ENCODE measurements at places on chromosomes 7 and 10.
A peak's percentile ranks its signal among the peaks of the same experiment; 100 is the strongest.

DNA sequence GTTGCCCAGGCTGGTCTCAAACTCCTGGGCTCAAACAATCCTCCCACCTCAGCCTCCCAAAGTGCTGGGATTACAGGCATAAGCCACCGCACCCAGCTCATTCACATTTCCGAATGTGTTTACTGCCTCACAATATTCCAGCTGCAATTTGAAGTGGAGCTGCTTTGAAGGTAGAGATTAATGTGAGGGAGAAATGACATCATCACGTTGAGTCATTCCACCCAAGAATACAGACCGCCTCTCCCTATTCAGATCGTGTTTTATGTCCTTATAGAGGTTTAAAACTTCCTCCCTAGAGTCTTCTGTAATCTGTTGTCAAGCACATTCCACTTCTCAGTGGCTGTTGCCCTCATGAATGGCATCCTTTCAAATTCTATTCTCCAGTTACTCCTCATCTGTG, 100.4 kb upstream of the PDGFA start:
- DNase-seq, result peak; percentile 89

DNA sequence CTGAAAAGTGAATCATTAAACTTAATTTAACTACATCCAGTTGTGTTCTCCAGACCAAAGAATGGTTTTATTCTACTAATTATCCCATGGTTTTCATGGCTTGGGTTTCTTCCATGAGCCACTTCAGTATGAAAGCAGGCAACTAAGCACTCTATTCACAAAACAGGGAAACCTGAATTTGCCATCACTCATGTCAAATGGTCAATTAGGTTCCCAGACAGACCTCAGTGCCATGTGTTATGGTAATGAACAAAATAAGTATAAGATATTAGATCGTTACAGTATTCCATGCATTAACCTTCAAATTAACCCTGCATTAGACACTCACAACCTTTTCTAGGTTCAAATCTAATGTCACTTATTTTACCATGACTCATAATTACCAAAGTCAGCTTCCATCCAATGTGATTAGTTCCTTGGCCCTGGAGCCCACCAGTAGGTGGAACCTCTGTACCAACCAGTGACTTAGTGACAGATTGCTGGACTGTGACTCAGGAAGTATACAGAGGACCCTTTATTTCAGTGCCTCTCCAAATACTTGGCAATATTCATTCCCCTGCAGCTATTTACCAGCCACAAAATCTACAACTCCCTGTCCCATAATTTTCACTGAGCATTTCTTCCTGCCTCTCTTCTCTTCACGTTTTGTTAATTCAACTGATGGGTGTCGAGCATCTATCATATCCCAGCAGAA, 1270.2 kb upstream of the SORCS1 start:
- DNase-seq, result no peak

- no peak for DNase-seq
These were observed 56.9 kb upstream of the WNT16 start for GRCh38 chr7:121271916-121272315.

DNA sequence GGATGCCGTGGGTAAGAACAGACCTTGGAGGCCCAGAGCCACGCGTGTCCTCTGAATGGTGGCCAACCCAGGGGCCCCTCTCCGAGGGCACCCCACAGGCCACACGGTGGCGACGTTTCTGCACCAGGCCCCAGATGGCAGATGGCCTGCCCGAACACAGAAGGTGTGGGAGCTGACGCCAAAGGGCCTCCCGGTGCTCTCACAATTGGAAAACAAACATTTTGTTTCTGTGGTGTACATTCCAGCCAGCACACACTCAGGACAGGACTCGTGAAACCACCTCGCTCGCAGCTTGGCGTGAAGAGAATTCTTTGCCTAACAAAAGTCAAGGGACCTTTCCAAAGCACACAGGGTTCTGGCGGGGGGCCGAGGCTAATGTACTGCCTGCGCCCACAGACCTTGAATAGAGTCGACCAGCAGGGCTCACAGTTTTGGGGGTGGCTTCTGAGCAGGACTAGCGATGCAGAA, 112.1 kb downstream of the FAM53B start:
- DNase-seq, result peak; percentile 53

- DNase-seq, result peak; percentile 85
These were observed 34.3 kb downstream of the INPP5A start for GRCh38 chr10:132571650-132572544.

DNA sequence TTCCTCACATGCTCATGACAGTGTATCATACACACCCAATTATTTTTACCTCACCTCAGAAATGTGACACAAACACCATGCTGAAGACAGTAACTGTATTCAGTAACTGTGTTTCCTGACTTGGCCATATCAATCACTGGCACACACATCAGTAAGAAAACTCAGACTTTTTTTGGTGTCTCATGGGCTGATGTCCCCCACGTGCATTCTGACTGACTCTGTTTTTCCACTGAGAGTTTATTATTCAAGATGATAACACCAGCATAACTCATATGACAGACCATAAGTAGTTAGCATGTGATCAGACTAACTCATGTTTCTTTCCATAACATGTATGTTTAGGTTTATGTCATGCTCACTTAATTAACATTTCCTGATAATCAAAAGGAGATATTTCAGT, 124.8 kb downstream of the CD36 start:
- no peak for DNase-seq

GRCh38 chr7:21300692-21301091, 127.2 kb upstream of the SP4 start:
- no peak for DNase-seq

GRCh38 chr10:43250615-43251418, 16.0 kb downstream of the RASGEF1A start:
- no peak for DNase-seq

GRCh38 chr7:131649003-131649541, 92.6 kb upstream of the PODXL start:
- DNase-seq, result no peak

- DNase-seq, result no peak
These were observed 39.3 kb downstream of the PRF1 start for GRCh38 chr10:70563230-70563629.

GRCh38 chr10:91589015-91589657, 43.7 kb downstream of the PPP1R3C start:
- peak; percentile 89 for DNase-seq

- no peak for DNase-seq
These were observed 757.8 kb downstream of the INHBA start for GRCh38 chr7:40944981-40945585.
